SJCRH30 (cell line): ENCODE measurements at places on chromosomes 3 and 15. TPM values are rescaled to one million over a fixed set of nuclear protein-coding genes. Genes with fewer than 3 reads are reported as not detected.

THSD4 gene
- total RNA-seq = 18.1 and 20.7 TPM in 2 replicates

PRSS50 gene
- total RNA-seq = not detected in 2 replicates

SLC7A14 gene
- total RNA-seq = not detected in 2 replicates

PLSCR5 gene
- not detected in 2 replicates for total RNA-seq

PCOLCE2 gene
- total RNA-seq = 12.3 and 16.7 TPM in 2 replicates

SOX14 gene
- total RNA-seq = not detected in 2 replicates

ACAD9 gene
- total RNA-seq = 34.5 and 35.8 TPM in 2 replicates

GOLGA6B gene
- not detected in 2 replicates for total RNA-seq

ALPK3 gene
- 35.9 and 49.9 TPM in 2 replicates for total RNA-seq

CSTA gene
- total RNA-seq = not detected in 2 replicates

IFT122 gene
- 15.7 and 18.1 TPM in 2 replicates for total RNA-seq
